ENCODE measurements at places on chromosomes 2 and 18. TPM values are rescaled to one million over a fixed set of nuclear protein-coding genes. Genes with fewer than 3 reads are reported as not detected.

The NGEF gene
- total RNA-seq: 6.3 TPM

The HOXD11 gene
- not detected for total RNA-seq

The RBKS gene
- total RNA-seq: 3.1 TPM

The MEP1B gene
- total RNA-seq: not detected

The GKN2 gene
- 195 TPM for total RNA-seq

Data from upper lobe of left lung (tissue), 6 donors.